ENCODE measurements at places on chromosomes 12 and 14.

DNA sequence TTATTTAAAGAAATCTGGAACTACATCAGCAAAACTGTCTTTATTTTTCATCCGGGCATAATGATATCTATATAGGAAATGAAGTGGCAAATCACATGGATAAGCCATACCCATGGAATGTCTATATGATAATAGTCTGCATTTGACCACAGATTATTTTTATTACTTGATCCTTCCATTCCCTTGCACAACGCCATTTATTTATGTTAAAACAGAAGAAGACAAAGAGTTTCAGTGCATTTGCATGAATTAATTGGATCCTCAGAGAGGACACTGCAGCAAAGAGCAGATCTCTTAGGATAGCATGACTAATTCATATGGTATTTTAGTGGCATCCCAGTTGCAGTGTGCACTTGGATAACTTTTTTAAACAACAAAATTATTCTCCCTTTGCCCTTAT is 345.0 kb downstream of the CCDC91 start:
- DNase-seq = no peak

DNA sequence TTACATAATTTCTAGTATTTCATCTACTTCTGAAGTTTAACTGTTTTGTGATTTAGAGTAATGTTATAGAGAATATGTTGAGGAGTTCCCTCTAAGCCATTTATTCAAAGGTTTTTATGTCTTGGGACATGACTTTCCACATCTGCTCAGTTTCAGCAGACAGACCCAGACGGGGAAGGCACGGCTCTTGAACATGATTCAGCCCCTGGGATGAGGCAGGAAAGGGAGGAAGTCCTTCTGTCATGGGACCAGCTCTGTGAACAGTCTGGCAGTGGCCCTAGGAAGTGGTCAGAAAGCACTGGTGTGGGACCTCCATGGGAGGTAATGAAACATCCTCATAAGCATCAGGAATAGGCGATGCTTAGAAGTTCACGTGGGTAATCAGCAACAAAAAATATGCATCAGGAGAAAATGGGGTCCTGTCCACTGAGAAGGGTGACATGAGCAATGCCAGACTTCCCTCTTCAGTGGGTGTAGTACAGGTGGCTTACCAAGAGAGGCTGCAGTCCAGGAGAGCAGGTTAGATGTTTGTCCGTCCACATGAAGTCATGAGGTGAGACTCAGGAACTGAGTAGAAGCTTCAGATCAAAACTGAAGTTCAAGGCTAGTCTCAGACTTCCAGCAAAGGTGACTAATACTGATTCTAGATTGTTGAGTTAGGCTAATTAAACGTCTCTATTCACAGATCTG is 248.5 kb downstream of the IPO8 start:
- DNase-seq = no peak

- no peak for DNase-seq
These were observed 91.6 kb upstream of the ATF7IP start for GRCh38 chr12:14273913-14274311.

- no peak for DNase-seq
These were observed at the start of gene OLR1 for GRCh38 chr12:10171973-10172728. TSS of gene OLR1 (minus strand) at chr12:10172132. CDS start at chr12:10172077, 55 bp downstream.

DNA sequence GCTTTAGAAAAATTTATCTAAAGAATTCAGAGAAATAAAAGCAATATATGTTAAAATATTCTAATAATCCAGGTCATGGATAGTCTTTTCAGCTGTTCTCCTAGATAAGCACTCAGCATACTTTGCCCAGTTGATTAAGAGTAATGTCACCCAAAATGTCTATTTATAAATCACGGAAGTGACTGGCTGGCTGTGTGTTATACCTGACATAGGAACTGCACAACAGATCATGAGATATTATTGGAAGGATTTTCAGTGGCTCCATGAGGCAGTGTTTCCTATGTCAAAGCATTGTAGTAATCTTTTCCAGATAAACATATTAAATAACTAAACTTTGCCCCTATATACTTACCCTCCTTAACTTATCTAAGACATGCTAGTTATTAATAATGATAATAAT is 128.8 kb downstream of the ITPR2 start:
- DNase-seq = no peak

- no peak for DNase-seq
These were observed 3.5 kb downstream of the ATP2A2 start for GRCh38 chr12:110284597-110284996.

DNA sequence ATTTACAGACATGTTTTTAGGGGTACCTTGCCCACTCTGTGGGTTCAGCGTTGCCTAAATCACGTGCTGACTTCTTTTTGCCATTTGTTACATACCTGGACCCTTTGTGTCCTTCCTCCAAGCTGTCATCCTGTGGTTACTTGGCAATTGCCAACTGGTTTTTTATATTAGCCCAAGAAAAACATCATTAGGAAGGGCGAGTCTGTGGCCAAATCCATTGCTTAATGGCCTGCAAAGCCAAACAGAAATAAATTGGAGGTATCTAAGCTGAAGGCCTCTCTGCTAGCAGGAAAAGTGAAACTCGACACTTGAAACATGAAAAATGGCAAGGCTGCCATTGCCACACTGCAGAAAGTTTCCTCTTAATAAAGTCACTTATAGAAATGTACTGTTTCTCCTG is 190.4 kb downstream of the NUAK1 start:
- DNase-seq = no peak

- DNase-seq = no peak
These were observed 55.2 kb upstream of the CERS5 start for GRCh38 chr12:50222275-50222783.

- DNase-seq = no peak
These were observed 12.5 kb downstream of the VWF start for GRCh38 chr12:6112004-6112403.

- DNase-seq = no peak
These were observed 34.5 kb downstream of the ERO1A start for GRCh38 chr14:52660832-52661231.

DNA sequence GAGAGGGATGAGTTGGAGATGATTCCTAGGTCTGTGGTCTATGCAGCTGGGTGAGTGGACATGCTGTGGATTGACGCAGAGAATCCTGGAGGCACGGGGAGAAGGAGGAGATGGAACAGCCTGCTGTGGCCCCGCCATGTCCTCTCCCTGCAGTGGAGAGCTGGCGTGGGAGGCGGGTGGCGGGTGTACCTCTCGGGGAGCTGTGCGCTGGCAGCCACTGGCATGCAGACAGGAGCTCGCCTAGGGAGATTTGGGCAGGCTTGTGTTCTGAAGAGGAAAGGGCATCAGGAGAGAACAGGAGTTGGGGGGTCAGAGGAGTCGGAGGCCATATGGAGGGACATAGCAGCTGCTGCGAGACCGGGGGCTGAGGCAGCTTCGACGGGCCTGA is 56.1 kb downstream of the TECPR2 start:
- DNase-seq = no peak

GRCh38 chr12:87931812-87932211 is 97.4 kb downstream of the C12orf50 start:
- no peak for DNase-seq

- DNase-seq = no peak
These were observed 74.0 kb downstream of the FERMT2 start for GRCh38 chr14:52876806-52877205.

- DNase-seq = no peak
These were observed 168.1 kb downstream of the SLC38A4 start for GRCh38 chr12:46657453-46658411.

DNA sequence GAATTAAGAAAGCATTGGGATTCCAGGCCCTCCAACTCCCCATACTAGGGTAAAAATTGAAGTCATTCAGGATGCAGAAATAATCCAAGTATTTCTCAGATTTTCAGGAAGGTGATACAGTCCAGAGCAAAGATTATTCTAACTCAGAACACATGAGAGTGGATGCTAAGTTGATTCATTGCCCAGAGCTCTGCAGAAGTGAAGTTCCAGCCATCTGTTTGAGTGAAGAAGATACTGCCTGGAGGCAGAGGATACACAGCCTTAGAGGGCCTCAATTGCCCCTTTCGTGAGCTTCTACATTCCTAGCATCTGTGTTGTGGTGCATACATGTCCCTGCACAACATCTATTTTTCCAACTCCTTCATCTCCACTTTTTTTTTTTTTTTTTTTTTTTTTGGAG is 36.9 kb upstream of the SMUG1 start:
- no peak for DNase-seq

DNA sequence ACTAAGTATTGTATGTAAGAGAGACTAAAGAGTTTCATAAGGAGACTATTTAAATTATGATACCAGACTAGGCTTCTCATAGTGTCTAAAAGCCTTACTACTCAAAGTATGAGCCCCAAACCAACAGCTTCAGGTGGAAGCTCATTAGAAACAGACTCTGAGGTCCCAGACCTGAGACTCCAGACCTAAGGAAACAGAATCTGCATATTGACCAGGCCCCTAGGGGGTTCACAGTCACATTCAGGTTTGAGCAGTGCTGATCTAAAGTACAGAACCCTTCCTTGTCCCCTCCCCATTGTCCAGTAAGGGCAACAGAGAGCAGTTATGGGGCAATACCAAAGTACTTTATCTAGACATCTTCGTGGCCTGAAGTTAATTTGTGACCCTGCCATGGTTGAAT is 87.7 kb downstream of the SSPN start:
- DNase-seq = no peak

GRCh38 chr14:102579696-102580549 is 12.5 kb upstream of the RCOR1 start:
- no peak for DNase-seq

GRCh38 chr14:23306412-23307145 is at the start of gene BCL2L2:
TSS of gene BCL2L2 (plus strand) at chr14:23306833. CDS start at chr14:23307768, 935 bp downstream.
- peak; percentile 93 for DNase-seq

- no peak for DNase-seq
These were observed 55.5 kb downstream of the RDH12 start for GRCh38 chr14:67757175-67757574.

DNA sequence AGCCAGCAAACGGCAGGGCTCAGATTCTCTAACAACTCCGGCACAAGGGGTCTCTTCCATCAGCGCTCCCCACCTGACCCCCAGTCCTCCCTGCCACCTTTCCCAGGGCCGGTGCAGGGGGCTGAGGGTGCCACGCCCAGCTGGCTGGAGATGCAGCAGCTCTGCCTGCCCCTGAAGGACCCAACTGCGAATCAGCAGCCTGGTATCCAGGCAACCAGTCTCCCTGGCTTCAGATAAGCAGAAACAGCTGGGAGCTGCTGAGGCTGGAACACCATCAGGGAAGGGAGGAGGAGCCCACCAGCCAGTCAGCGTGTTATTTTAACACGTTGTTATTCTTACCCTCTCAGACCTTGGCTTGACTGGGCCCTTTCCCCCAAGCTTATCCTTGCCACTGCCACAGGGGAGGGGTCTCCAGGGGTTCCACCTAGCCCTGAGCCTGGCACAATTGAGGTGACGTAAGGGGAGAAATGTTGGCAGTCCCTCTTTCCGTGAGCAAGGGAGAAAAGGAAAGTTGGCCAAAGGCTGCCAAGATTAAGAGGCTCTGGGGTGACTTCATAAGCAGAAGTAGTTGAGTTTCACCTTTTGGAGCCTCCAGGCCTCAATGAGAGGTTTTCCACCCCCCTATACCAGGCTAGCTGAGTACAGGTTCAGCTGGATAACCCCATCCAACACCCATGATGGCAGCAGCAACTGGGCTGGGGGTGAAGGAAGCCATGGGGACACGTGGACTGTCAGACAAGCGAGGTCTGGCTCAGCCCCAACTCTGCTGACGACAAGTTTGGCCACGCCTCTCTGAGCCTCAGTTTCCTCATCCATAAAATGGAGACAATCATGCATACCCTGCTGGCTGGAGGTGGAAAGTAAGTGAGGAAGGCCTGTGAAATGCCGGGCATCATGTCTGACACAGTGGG is 91.1 kb downstream of the IRF2BPL start:
- DNase-seq = peak; percentile 83

Measured in retina (tissue), 1 donor.